ENCODE measurements at places on chromosomes 6 and 20.

DNA sequence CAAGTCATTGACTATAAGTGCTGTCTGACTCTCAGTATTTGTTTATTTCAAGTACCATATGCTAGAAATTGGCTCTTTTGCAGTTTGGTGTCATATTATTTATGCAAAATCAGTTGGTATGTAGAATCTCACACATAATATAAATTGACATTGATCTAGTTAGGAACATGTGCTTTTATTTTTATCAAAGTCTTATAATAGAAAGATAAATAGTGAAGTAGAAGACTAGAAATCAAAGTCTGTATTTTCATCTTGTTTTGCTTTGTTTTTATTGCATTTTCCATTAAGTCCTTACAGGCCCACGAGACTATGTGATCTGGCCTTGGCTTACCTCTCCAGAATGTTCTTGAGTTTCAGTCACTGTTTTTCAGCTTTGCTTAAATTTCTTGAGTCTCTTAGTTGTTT, 300.3 kb downstream of the LAMA2 start:
- DNase-seq = no peak

DNA sequence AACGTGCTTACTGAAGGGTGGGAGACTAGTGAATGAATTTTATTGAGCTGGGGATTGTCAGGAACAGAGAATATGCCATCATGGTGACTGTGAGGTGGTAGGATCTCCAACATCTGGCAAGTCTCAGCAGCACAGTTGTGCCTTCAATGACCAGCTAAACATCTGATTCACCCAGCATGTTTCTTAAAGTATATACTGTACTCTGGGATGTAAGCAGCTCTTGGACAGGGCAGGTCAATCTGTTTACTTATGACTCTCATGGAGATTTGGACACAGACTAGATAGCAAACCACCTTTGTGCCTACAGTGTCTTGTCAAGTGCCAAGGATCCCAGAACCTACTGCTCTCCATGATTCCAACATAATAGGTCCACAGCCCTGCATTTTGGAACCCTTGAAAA, 801.0 kb upstream of the CITED2 start:
- no peak for DNase-seq

DNA sequence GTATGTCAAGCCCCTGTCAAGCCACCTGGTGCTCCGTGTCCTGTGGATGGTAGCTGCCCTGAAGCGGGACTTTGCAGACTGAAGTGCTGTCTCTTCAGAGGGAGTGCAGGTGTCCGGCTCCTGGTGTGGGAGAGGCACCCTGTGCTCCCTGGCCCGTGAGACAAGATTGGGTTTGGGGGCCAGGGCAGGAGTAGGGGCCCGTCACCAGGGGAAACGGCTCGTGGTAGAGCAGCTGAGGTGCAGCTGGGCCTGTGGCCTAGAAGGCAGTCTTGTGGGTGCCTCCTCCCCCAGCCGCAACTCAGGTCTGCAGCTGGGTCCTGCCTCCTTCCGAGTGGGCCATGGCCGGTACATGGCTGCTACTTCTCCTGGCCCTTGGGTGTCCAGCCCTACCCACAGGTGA, at the start of gene PTCRA:
TSS of gene PTCRA (plus strand) at position 322 of the 400 bp plus-strand sequence. CDS start at position 339, 17 bp downstream.
- DNase-seq = no peak

- DNase-seq = no peak
These were observed 188.0 kb upstream of the HDDC2 start for GRCh38 chr6:125489579-125490285.

- DNase-seq = no peak
These were observed 52.4 kb upstream of the EIF2S2 start for GRCh38 chr20:34164381-34164984.

DNA sequence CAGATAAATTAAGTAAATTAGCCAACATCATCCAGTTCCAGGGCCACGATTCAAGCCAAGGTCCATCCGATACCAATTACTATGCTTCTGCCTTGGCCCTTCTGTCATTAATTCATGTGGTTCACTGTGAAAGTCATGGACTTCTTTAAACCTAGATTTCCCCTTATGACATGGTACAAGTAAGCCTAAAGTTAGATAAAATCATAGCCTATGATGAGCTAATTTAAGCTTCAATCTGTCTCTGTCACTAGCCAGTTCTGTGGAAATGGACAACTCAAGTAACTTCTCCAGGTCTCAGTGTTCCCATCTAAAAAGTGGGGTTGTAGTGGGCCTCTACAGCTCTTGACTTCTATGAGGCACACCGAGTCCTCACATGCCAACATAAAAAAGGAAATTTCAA, 225.5 kb upstream of the MARCKS start:
- no peak for DNase-seq

DNA sequence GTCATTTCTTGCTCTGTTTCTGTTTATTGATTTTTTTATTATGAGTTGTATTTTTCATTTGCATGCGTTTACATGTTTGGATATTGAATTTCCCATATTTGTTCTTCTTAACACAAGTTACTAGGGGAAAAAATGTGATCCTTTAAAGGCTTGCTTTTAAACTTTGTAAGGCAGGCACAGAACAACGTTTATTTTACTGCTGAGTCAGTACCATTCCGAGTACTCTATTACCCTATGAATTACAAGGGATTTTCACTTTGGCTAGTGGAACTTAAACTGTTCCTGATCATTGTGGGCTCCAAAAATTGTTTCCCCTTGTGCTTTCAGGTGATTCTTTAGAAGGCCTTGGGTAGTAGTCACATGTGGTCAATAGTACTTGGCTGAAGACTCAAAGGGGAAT, 28.5 kb downstream of the FAM162B start:
- DNase-seq = no peak

DNA sequence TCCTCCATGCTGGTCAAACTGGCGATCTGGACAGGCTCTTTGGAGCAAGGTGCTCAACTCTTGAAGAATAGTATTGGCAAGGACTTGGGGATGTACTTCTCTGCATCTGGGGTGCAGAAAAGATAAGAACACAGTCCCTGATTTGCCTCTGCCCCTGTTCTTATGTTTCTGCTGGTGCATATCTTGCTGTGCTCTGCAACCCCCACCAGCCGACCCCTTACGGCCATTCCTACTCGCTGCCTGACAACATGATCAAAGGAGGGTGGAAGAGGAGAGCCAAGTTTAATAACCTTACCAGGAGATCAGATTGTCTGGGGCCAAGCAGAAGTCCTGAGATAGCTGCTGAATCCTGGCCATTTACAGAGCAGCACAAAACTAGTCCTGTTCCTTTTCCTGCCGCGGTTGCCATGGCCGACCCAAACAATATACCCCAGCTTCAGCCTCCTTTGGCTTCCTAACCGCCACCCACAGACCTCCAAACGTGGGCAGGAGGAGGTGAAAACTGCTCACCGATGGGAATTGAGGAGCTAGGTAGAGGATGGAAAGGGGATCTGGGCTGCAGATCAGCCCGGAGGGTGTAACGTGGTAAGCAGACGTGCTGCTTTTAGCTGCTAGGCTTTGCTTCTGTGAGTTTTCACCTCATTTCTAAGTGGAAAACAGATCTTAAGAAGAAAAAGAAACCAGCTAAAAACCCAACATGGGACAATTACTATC, 60.9 kb downstream of the ATXN1 start:
- DNase-seq = peak; percentile 45

- no peak for DNase-seq
These were observed 53.2 kb downstream of the CEBPB start for GRCh38 chr20:50243610-50244351.

DNA sequence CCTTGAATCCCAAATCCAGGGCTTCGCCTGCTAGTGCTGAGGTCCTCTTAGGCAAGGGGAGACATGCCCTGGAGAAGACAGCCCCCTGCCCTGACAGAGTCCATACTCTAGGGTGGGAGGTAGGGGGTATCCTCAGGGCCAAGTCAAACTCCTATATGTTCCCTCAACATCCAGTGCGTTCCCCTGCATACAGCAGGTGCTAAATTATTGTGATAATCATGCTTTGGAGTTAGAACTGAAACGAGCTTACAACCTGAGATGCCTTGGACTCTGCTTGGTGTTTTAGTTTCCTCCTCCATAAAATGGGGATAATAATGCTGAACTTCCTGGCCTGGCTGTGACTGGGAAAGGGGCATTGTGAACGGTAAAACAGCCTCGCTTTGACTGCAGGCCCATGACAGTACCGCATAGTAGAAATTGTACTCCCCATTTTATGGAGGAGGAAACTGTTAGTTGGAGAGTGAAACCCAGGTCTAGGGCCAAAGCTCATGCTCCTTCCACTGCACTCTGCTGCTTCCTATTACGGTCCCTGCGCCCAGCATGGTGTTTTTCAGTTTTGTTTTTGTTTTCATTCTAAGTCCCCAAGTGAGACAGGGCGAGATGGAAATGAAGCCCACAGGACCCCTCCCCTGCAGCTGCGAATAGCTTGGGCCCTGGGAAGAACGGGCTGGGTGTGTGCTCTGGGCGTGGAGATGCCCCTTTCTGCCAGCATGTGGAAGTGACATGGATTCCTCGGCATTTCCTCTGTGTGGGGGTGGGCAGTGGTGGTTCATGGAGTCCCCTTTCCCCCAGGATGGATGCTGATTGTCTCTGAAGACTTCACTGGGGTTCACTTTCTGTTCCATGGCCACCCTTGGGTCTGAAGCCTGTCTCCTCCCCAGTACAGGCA, 162.5 kb downstream of the VEGFA start:
- DNase-seq = no peak

GRCh38 chr6:100479179-100480035, 14.7 kb upstream of the SIM1 start:
- DNase-seq = no peak

DNA sequence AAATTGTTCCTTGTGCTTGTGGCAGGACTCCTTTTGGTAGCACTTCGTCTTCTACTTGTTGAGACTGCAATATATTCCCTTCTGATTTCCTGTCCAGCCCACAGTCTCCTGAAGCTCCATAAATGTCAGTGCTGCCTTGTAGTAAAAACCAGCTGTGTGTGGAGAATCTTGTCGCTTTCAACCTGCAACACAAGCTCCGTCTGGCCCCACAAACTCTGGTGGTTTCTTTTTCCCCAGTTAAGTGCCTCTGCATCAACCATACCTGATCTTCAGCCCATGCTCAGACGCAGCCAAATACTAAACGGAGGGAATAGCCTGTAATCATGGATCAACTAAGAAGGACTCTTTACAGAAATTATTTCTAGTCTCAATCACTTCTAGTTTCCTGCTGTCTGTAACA, 1133.3 kb upstream of the ADGRB3 start:
- no peak for DNase-seq

- DNase-seq = no peak
These were observed 15.9 kb upstream of the FANCE start for GRCh38 chr6:35436071-35436857.

- no peak for DNase-seq
These were observed 712.9 kb upstream of the MAP3K7 start for GRCh38 chr6:91299544-91300491.

DNA sequence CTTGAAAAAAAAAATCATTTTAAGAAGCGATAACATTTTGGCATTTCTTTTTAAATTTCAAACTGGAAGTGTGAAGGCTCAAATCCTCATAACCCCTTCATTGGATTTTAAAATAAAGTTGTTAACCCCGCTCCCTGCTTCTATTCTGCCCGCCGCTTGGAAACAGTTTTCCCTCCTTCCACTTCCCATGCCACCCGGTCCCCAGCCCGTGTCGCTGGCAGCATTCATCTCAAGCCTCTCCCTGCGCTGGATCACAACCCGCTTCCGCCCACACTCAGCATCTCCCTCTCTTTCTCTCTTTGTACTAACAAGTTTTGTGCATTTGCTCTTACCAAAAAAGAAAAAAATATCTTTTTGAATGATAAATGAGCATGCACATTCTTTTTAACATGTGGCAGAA, 15.4 kb upstream of the PDE10A start:
- no peak for DNase-seq

DNA sequence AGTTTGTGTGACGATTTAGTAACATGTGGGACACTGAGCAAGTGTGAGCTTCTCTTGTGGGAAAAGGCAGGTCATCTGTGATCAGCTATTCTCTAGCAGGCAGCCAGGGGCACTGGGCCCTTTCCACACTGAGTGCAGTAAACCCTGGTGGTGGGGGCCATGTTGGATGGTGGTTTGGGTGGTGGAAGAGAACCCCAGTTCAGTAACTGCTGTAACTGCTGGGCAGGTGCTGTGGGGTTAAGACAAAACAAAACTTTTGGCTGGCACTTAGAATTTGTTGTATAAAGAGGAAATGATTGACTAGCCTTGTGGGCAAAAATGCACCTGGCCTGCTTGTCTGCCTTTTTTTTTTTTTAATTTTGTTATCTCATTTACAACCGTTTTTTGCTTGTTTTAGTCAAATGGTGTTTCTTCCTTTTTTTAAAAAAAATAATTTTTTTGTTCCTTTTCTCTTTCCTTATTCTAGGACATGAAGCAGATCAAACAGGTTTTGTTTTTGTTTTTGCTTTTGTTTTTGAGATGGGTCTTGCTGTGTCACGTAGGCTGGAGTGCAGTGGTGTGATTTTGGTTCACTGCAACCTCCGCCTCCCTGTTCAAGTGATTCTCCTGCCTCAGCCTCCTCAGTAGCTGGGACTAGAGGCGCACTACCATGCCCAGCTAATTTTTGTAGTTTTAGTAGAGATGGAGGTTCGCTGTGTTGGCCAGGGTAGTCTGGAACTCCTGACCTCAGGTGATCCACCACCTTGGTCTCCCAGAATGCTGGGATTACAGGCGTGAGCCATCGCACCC, 59.8 kb downstream of the IGF2R start:
- peak; percentile 51 for DNase-seq

- no peak for DNase-seq
These were observed 17.5 kb downstream of the ADA start for GRCh38 chr20:44633872-44634600.

GRCh38 chr6:12047304-12047703, 35.2 kb downstream of the HIVEP1 start:
- DNase-seq = no peak

DNA sequence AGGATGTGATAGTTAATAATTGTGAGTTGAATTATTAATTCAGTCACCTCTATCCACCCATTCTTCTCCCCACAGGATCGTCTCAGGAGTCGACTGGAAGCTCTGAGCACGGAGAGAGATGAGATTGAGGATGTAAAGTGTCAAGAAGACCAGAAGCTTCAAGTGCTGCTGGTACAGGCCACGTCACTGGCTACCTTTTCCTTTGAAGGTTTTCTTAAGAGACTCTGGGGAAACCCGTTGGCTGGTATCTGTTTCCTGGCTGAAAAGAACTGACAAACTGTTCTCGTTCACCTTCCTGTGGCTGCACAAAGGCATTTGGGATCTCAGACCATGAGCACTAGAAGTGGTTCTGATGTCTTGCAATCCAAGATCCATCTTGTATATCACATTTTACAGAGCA, 3.8 kb downstream of the TRIM15 start:
- DNase-seq = peak; percentile 27

DNA sequence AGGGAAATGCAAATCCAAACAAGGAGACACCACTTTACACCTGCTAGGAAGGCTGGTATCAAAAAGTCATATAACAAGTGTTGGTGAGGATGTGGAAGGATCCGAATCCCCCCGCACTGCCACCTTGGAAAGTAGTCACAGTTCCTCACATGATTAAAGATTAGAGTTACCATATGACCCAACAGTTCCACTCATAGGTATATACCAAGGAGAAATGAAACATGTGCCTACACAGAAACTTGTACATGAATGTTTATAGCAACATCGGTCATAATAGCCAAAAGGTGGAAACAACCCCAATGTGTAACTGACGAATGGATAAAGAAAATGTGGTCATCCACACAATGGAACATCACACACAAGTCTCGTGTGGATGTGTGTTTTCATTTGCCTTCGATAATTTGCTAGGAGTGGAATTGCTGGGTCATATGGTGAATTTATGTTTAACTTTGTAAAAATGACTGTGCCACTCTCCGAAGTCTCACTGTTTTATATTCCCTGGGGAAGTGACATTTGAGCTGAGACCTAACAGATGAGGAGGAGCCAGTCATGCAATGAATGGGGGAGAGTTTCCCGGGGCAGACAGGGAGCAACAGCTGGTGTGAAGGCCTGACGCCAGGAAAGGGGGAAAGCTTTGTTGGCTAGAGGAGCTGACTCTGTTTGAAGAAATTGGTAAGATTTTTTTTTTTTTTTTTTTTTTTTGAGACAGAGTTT, 125.9 kb upstream of the MLN start:
- no peak for DNase-seq

Data from stimulated activated naive CD8-positive, alpha-beta T cell treated with anti-CD3 and anti-CD28 coated beads, Interleukin-15, amount 100 ng/mL, for 72 hours (primary cell).